ENCODE measurements at places on chromosomes 5 and 9.

- no peak for DNase-seq
Measured at GRCh38 chr5:6424110-6424659, 24.5 kb upstream of the UBE2QL1 start.

DNA sequence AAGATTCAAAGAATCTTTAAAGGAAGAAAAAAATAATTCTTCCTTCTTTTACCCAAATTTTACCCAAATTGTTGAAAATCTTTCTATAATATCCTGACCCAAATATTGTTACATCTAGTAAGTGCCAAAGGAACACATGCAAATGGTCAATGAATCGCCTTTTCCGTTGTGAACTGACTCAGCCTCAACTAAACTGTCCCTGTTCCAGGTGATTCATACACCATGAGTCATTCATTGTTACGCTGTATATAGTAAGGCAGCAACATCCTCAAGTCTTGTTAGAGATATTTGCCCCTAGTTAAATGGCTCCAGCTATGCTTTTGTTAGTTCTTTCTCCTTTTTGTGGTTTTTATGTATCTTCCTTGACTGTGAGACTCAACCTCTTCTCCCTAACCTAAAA, 9.7 kb downstream of the PTGER4 start:
- DNase-seq = peak; percentile 77

DNA sequence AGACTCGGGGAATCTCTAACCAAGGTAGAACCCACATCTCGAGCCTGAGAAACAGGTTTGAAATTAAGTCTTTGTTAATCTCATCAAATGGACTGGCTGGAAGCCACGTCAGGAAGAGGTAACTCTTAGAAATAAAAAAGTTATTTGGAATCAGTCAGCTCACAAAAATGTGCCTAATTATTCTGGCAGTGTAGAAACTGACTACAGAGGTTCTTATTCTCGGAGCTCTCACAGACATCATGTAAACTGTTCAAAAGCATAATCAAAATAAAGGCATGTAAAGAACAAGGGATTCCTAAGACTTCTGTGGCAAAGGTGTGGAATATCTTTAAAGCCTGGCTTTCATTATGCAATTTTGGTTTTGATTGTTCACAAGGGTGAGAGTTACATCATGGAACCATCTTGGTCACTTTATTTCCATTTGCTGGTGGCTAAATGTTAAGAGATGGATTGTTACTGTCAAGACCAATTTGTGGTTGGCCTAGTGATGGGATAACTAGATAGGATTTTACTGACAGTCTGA, 85.1 kb downstream of the OTULIN start:
- no peak for DNase-seq

DNA sequence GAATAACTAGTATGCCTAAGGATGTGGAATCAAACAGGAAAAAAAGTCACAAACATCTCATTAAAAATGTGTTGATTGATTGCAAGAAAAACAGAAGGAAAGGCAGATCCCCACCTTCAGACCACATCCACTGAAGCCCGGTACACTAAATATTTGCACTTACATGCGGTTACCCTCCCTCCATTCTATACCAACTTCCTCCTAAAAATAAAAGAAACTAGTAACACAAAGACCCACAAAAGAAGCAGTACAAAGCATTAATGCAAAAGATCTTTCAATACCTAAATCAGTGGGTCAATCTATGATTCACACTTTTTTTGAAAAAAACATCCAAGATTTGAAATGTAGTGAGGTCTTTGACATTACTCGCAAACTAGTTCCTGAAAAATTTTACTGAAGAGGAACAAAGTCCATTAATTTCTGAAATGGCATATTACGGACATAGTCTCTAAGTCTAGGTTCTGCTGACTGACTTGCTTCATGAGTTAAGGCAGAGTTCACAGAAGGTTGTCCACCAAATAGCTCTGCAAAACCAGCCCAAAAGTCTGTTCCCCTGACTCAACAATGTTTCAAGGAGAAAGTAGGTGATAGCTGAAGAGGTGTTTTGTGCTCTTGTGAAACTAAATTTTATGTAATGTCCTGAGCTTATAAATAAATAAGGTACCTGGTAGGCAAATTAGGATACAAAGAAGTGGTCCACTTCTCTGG, 100.7 kb downstream of the PAM start:
- no peak for DNase-seq

- DNase-seq = no peak
Measured at GRCh38 chr5:131672776-131673175, 37.7 kb upstream of the RAPGEF6 start.
